ENCODE measurements at places on chromosomes 13 and 19. TPM values are rescaled to one million over a fixed set of nuclear protein-coding genes. Genes with fewer than 3 reads are reported as not detected.

C19orf67 gene
- 0.12 TPM for polyA plus RNA-seq

SNAPC2 gene
- 29.0 TPM for polyA plus RNA-seq

PNMA8A gene
- polyA plus RNA-seq, result 10.0 TPM

PLPPR3 gene
- 109 TPM for polyA plus RNA-seq

SMIM44 gene
- not detected for polyA plus RNA-seq

VSTM1 gene
- 0.12 TPM for polyA plus RNA-seq

STARD13 gene
- 0.82 TPM for polyA plus RNA-seq

RCBTB2 gene
- polyA plus RNA-seq, result 5.2 TPM

FRY gene
- 4.0 TPM for polyA plus RNA-seq

C13orf42 gene
- 11.5 TPM for polyA plus RNA-seq

- DNase-seq, result no peak
- no peak overlapping the region for H3K27ac ChIP-seq
- H3K4me3 ChIP-seq, result no peak overlapping the region
- no peaks in the 10 kb centered on the region for H3K27me3 ChIP-seq
- H3K4me1 ChIP-seq, result no peaks in the 10 kb centered on the region
Observed at GRCh38 chr19:41000310-41000737, 9.2 kb downstream of the CYP2B6 start.

GRCh38 chr19:32220951-32221350 is 124.5 kb upstream of the ZNF507 start:
- H3K4me3 ChIP-seq, result no peak overlapping the region
- peaks cover 2% of the 10 kb centered on the region for H3K4me1 ChIP-seq
- peak; percentile 23 for DNase-seq
- H3K27ac ChIP-seq, result no peak overlapping the region

DNA sequence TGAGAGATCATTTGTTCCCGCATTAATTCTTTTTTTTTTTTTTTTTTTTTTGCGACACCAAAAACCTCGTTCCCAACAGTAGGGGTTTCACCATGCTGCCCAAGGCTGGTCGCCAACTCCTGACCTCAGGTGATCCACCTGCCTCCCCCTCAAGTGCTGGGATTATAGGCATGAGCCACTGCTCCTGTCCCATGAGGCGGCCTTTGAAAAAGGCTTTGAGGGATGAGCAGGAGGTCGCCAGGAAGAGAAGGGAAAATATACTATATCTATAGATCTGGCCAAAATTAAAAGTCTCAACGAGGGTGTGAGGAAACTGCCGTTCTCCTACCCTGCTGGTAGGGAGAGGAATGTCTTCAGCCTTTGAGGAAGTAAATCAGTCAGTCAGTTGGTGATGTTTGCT is 26.2 kb downstream of the ZNF473 start:
- H3K27ac ChIP-seq, result no peak overlapping the region
- no peaks in the 10 kb centered on the region for H3K4me1 ChIP-seq
- DNase-seq, result no peak
- H3K4me3 ChIP-seq, result no peak overlapping the region

GRCh38 chr19:58204566-58204965 is 21.7 kb downstream of the ZNF274 start:
- peaks cover 57% of the 10 kb centered on the region for H3K36me3 ChIP-seq
- DNase-seq, result no peak
- no peaks in the 10 kb centered on the region for H3K4me1 ChIP-seq
- no peak overlapping the region for H3K4me3 ChIP-seq
- H3K27ac ChIP-seq, result no peak overlapping the region
- H3K27me3 ChIP-seq, result no peaks in the 10 kb centered on the region

DNA sequence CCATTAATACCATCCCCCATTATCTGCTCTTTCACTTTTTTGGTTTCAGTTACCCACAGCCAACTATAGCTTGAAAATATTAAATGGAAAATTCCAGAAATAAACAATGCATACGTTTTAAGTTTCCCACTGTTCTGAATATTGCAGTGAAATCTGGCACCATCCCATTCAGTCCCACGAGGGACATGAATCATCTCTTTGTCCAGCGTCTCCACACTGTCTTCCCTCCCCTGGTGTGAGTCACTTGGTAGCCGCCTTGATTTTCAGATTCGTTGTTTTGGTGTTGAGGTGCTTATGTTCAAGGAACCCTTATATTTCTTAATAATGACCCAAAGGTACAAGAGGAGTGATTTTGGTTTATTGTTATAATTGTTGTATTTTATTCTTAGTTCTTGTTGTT is 246.1 kb downstream of the DCT start:
- no peaks in the 10 kb centered on the region for H3K36me3 ChIP-seq
- DNase-seq, result no peak
- H3K27me3 ChIP-seq, result no peaks in the 10 kb centered on the region
- no peak overlapping the region for H3K27ac ChIP-seq

GRCh38 chr19:27935669-27936068 is 1277.3 kb downstream of the UQCRFS1 start:
- no peaks in the 10 kb centered on the region for H3K36me3 ChIP-seq
- DNase-seq, result no peak
- no peak overlapping the region for H3K27ac ChIP-seq

DNA sequence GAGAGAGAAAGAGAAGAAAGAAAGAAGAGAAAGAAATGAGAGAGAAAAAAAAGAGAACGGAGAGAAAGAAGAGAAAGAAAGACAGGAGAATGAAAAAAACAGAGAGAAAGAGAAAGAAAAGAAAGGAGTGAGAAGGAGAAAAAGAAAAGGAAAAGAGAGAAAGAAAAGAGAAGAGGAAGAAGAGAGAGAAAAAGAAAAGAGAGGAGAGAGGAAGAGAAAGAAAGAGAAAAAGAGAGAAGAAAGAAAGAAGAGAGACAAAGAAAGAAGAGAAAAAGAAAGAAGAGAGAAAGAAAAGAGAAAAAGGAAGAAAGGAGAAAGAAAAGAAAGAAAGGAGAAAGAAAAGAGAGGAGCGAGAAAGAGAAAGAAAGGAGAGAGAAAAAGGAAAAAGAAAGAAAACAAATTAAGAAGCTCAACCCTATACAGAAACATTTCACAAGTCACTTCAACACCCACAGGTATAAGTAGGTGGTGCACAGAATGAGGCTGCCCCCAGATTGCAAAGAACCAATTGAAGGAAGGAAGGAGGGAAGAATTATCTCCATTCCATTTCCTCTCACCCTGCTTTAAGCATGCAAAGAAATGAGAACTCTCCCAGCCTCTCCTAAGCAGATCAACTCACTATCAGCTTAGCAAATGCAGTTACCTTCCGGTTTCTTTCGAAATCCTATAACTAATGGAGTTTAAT is 98.8 kb upstream of the CACNA1A start:
- DNase-seq, result no peak
- no peak overlapping the region for H3K4me3 ChIP-seq
- H3K36me3 ChIP-seq, result no peaks in the 10 kb centered on the region
- H3K27me3 ChIP-seq, result no peaks in the 10 kb centered on the region
- no peak overlapping the region for H3K27ac ChIP-seq

- H3K4me1 ChIP-seq, result no peaks in the 10 kb centered on the region
- no peaks in the 10 kb centered on the region for H3K27me3 ChIP-seq
- no peak overlapping the region for H3K4me3 ChIP-seq
- H3K36me3 ChIP-seq, result no peaks in the 10 kb centered on the region
- H3K27ac ChIP-seq, result no peak overlapping the region
Observed at GRCh38 chr13:45441633-45442032, 23.1 kb upstream of the COG3 start.

DNA sequence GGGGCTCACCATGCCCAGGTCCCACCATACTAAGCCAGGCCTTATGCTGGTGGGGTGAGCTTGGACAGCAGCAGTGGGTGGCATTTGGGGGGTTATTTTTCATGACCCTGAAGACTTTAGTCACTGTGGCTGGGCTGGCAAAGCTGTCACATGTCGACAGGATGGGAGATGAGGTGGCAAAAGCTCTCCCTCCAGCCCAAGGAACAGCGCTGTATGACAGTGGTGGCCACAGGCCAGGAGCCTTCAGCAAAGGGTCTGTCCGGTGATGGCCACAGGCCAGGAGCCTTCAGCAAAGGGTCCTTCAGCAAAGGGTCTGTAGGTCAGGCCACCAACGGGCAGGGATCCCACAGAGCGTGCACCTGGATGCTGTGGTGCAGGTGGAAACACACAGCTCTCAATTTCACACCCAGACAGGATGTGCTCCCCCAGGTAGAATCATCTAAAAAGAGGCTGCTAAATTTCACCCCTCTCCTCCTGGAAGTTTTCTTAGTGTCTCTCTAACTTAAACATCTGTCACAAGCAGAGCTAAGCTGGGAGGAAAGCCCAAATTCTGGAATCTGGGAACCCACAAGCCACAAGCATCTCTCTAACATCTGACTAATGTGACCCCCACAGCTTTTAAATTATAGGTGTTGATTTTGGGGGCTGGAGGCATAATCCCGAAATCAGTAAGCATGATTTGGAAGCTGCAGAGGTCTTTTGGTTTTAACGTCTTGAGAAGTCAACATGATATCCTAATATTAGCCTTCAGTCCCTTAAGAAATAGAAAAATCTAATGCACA is 23.0 kb downstream of the COL4A1 start:
- no peaks in the 10 kb centered on the region for H3K36me3 ChIP-seq
- H3K27me3 ChIP-seq, result no peaks in the 10 kb centered on the region
- H3K4me1 ChIP-seq, result no peaks in the 10 kb centered on the region
- no peak overlapping the region for H3K27ac ChIP-seq
- DNase-seq, result no peak

GRCh38 chr13:37811441-37811840 is 58.1 kb downstream of the TRPC4 start:
- H3K4me3 ChIP-seq, result no peak overlapping the region
- H3K36me3 ChIP-seq, result no peaks in the 10 kb centered on the region
- H3K27me3 ChIP-seq, result no peaks in the 10 kb centered on the region
- H3K27ac ChIP-seq, result no peak overlapping the region
- no peaks in the 10 kb centered on the region for H3K4me1 ChIP-seq
- DNase-seq, result no peak

GRCh38 chr19:56538761-56539263 is at the start of gene ZFP28:
ZFP28 (plus strand) TSS chr19:56538948; CDS start chr19:56539019, 71 bp downstream.
- H3K4me1 ChIP-seq, result no peaks in the 10 kb centered on the region
- peak; percentile 59 for DNase-seq
- H3K4me3 ChIP-seq, result peak within 1 kb of the TSS; percentile 83
- no peaks in the 10 kb centered on the region for H3K27me3 ChIP-seq
- peak within 1 kb of the TSS; percentile 84 for H3K27ac ChIP-seq

- no peak overlapping the region for H3K4me3 ChIP-seq
- no peak overlapping the region for H3K27ac ChIP-seq
- H3K4me1 ChIP-seq, result no peaks in the 10 kb centered on the region
Observed at GRCh38 chr19:51710163-51710562, 13.6 kb downstream of the HAS1 start.

DNA sequence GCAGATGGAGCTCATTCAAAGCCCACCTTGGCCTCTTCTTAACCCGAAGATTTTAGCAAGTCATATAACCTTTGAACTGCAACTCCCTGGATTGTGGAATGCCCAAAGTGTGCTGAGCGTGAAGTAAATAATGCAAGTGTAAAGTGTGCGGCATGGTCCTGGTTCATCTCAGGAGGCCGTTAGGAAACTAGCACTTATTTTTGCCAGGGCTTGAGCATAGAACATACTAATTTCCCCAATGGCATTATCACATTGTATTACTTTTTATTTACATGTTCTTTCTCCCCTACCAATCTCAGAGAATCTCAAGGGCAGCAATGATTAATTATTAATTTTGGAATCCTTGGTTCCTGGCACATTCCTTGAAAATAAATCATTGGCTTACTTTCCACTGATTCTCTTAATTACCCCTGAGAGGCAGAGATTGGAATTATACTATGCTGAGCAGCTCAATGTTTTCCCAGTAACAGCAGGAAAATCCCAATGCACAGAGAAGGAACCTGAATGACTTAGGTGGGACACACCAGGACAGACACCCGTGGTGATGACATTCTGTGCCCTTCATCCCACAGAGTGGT is 128.8 kb upstream of the GJB6 start:
- H3K27ac ChIP-seq, result no peak overlapping the region
- H3K27me3 ChIP-seq, result peaks cover 59% of the 10 kb centered on the region

DNA sequence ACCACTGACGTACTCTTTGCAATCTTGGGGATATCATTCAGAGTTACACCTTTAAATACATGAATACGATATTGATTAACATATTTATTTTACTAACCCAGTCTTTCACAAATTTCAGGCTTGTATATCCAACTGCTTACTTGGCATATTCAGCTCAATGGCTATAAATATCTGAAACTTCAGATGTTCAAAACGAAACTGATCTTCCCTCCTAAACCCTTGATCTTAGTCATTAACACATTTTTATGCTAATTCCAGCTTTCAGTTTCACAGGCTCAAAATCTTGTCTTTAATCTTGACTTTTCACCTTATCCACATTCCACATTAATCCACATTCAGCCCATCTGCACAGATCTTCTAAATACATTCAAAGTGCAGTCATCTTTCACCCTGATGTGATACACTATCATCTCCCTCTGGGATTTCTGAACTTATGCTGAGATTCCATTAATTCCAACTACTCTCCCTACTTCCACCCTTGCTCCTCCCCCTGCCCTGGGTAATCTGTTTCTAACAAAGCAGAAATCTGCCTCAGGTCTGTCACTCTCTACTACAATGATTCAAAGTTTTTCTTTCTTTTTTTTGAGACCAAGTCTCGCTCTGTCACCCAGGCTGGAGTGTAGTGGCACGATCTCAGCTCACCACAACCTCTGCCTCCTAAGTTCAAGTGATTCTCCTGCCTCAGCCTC is 387.2 kb downstream of the GPC5 start:
- no peaks in the 10 kb centered on the region for H3K36me3 ChIP-seq
- H3K4me3 ChIP-seq, result no peak overlapping the region
- no peaks in the 10 kb centered on the region for H3K27me3 ChIP-seq
- H3K27ac ChIP-seq, result no peak overlapping the region
- H3K4me1 ChIP-seq, result no peaks in the 10 kb centered on the region
- no peak for DNase-seq

DNA sequence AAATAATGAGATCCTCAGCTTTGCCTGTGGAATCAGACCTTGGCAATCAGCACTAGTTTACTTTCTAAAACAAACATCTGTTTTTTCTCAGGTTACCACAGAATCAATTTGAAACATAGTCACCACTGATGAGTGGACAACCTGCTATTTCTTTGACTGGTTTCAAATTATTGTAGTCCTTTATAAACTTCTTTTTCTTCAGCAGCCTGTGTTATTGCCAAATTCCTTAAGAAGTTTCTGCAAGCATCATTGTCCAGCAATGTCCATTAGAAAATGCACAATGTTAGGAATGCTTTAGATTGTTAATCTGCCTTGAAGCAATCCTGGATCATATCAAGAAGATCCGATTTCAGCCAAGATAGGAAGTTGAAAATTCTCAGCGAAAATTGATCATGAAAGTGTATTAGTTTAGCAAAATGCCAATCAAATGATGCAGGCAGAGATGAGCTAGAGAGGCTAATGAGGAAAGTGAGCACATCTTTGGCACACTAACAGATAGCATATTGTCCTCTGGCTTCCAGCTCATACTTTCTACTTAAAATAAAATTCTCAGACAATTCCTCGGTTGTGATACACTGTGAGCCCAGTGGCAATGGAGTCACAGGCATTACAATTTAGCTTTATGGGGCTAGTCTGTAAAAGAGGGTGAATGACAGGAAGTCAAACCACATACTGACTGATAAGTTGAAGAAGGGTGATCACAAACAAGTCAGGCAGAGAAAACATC is 270.6 kb downstream of the SLITRK6 start:
- no peaks in the 10 kb centered on the region for H3K36me3 ChIP-seq
- no peak for DNase-seq
- no peak overlapping the region for H3K27ac ChIP-seq
- H3K27me3 ChIP-seq, result no peaks in the 10 kb centered on the region

- no peak for DNase-seq
- no peaks in the 10 kb centered on the region for H3K36me3 ChIP-seq
- H3K4me3 ChIP-seq, result no peak overlapping the region
- no peak overlapping the region for H3K27ac ChIP-seq
Observed at GRCh38 chr13:66673401-66673800, 556.7 kb downstream of the PCDH9 start.
